Left colon (tissue), 2 donors: ENCODE measurements at places on chromosomes 2 and 18. TPM values are rescaled to one million over a fixed set of nuclear protein-coding genes. Genes with fewer than 3 reads are reported as not detected.

- no peak for DNase-seq
Measured at GRCh38 chr2:184206045-184206444, 392.3 kb upstream of the ZNF804A start.

DNA sequence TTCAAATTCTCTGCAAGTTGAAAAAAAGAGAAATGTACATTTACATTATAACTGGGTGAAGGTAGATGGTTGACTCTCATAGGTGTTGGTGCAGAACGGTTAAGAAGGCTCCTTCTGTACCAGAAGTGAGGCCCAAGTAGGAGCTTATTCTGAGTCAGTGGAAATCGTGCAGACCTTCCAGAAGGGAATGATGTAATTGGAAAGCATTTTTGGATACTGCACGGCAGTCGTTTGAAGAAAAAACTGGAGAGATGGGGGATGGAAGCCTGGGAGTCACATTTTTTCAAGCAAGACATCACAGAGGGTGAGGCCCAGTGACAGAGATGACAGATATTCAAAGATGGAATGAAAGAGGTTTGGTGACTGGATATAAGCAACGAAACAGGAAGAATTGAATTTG, 39.4 kb downstream of the HRH4 start:
- DNase-seq, result no peak

GRCh38 chr2:62293490-62294271, 97.8 kb downstream of the B3GNT2 start:
- peak; percentile 94 for DNase-seq

DNA sequence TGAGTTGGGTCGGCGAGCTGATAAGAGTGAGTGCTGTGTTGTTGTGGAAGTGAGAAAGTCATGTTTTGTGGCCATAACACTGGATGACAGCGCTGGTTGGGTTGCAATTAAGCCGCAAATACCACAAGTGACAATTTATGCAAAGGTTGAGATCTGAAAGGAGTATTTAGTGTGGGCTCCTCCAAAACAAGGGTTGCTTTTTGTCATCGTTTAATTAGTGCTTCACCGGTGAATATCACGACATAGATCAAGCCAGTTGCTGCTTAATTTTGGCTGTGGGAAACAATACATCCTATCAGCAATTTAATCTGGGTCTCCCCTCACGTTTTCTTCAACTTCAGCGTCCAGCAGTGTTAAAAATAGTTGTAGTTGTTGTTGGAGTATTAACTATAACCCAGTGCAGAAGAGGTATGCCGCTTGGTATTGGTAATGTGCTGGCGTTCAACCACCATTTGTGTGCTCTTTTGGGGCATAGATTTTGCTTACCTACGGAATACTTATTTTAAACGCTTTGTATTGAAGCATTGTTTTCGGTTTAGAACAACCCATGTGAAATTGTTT, 662 bp downstream of the ACVR2A start:
- no peak for DNase-seq

DNA sequence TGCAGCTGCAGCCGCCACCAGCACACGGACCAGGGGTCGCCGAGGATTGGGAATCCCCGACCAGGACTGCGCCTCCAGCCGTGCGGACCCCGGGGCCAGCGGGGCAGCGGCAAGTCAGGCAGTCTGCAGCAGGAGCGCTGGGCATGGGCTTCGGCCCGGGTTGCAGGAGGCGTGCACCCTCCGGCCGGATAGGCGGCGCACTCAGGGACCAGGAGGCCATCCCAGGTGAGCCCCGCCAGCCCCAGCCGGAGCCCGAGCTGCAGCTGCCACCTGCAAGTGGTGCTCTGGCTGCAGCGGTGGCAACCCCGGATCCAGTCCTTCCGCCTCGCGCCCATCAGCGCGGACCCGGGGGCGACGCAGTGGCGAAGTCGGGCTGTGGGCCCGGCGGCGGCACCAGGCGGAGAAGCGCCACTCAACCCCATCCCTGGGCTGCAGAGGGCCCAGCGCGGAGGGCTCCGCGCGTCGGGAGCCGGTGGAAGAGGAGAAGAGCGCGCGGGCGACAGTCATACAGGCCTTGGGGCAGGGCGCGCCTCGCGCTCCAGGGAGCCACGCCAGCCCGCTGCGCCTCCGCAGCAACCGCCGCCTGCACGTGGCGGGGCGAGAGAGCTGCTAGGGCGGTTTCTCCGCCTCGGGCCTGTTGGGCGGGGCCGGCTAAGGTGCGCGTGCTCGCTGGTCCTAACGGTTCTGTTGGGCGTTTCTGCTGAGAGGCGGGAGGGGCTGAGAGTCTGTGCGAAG, 73.8 kb downstream of the RPIA start:
- peak; percentile 68 for DNase-seq

- no peak for DNase-seq
Measured at GRCh38 chr2:38215993-38216392, 140.0 kb upstream of the CYP1B1 start.

- no peak for DNase-seq
Measured at GRCh38 chr2:9255416-9255815, 48.8 kb downstream of the ASAP2 start.

DNA sequence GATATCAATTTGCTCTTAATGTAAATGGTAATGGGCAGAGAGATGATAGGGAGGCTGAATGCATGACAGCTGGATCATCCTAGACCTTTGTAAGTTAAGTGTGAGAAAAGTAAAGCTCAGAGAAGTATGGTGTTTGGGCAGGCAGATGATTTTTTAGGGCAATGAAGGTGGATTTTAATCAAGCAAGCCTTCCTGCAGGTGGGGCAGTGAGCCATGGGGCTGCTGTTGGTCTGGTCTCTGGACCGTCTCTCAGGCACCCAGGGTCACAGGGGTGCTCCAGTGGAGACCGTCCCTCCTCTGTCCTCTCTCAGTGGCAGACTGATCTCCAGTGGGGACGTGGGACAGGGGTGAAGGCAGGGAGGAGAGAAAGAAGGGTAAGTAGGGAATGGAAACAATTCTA, 69.8 kb upstream of the STK17B start:
- peak; percentile 23 for DNase-seq

DNA sequence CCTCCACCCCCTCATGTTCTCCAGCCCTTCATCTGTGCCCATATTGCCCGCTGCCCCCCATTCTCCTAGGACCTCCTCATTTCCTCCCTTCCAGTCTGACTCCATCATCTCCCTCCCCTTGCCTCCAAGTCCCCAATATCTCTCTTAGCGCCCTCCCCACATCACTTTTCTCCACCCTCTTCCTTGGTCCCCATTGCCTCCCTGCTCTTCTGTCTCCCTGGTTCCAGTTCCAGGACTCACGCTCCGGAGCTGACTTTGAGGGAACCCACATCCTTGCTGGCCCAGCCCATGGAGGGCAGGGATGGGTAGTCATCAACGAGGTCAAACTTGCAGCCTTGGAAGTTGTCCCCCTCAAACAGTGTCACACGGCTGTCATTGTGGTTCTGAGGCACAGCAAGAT, 2.6 kb downstream of the CRYBA2 start:
- DNase-seq, result no peak

- DNase-seq, result no peak
Measured at GRCh38 chr2:197613509-197613987, 61.8 kb downstream of the RFTN2 start.

GRCh38 chr2:131659168-131659572, 131.5 kb downstream of the CCDC74A start:
- no peak for DNase-seq

DNA sequence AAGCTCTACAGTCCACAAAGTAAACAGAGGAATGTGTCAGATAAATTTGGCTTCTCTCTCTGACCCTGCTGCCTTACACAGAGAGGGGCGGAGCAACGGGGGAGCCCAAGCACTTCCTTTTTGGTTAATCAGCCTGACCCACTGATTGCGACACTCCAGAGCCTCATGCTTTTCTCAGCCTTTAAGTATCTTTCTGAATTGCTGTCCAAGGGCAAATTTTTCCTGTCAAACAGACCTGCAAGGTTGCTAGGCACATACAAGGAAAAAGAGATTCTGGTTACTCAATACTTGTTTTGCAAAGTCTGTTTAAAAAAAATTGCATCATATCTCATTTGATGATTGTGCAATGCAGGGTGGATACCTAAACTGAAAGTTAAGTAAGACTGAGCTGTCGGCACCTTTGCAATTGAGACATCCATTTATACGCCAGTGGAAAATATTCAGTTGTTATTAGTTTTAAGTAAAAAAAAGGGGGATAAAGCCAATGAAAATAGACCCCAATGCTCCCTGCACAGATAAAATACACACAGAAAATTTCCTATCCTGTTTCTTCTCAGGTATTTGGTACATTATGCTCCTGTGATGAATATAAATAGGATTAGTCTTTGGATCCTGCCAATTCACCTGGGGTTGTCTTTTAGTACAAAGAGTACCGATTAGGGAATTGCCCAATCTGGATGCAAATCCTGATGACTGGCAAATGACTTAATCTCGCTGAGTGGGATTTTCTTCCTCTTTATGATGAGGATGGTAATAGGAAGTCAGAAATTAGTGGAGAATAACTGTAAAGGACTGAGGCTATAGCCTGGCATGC, 260.2 kb upstream of the TRIB2 start:
- DNase-seq, result peak; percentile 70

DNA sequence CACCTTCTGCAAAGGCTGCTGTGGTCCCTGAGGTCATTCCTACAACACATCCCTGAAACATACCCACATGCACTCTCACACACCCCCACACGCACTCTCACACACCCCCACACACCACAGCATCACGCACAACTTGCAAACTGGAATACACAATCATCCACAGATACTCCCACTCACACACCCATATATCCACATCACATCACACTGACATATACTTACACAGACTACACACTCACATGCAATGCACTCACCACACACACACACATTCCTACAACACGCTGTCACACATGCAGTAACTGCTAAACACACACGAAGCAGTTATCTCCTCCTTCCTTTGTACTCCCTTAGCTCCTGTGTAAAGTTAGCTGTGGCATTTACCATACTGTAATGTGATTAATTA, 57.1 kb upstream of the PKDCC start:
- DNase-seq, result no peak

DNA sequence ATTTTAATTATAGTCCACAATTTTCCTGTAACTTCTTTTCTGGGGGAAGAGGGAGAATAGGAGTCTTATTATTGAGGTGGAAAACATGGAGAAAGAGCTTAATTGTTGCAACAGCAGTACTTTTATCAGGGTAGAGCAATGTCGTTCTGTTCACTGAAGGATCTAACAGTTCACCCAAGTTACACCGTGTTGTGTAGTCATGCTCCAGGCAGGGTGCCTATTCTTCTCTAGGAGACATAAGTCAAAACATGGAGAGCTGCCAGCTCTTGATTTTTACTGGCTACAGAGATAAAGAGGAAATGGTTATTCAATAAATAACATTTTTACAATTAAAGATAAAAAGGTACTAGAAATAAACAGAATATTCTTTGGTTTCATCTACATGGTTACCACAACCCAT, 594.3 kb upstream of the NETO1 start:
- DNase-seq, result no peak

DNA sequence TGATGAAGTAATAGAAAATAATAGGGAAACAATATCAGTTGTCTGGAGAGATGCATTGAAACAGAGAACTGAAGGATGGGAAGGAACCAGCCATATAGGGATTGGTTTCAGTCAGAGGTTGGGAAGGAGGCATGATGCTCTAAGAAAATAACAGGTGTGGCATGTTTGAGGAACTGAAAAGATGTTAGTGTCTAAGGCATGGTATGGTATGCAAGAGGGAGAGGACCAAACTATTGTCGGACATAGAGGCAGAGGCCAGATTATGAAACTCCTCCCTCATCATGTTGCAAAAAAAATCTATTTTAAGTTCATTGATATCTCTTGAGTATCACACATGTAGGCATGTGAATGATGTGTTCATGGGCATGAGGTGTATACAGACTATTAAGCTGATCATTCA, 48.9 kb upstream of the EMILIN2 start:
- DNase-seq, result no peak

DNA sequence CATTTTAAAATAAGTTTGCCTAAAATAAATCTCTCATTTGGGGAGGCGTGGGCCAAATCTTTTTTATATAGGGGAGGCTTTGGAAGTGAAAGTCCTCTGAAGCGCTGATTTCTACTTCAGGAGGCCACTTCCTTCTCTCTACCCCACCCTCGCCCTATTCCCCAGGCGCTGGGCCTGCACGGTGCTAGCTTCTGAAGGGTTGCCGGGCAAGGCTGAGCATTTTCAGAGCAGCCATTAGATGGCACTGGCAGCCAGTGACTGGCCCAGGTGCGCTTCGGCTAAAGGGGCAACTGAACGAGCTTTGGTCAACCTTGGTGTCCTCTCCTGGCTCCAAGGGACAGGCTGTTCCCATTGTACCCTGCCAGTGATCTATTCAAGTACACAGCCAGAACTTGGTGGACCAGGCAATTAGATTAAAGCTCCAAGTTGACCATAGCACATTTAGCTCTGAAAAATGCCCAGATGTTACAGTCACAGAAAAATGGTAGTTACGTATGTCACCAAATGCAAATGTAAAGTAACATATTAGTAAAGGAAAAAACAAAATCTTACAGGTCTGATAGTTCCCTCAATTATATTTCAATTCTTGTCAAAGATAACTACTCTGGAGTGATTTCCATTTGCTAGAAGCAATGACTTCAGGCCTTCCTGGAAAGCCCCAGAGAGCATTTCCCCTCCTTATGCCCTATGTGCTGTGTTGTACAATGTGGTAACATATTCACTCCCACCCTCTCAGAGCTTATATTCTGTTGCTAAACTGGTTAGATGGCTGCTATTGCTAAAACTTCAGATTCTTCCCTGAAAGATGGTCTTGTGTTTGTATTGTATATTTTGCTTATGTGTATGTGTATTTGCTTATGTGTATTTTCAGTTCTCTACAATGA, 2.1 kb downstream of the POMC start:
- peak; percentile 69 for DNase-seq

GRCh38 chr18:40708726-40709125, 1246.3 kb upstream of the PIK3C3 start:
- no peak for DNase-seq

GRCh38 chr2:217944923-217945322, 57.9 kb downstream of the TNS1 start:
- DNase-seq, result peak; percentile 19

MAL gene
- total RNA-seq, result 1.6 TPM

DNAH7 gene
- total RNA-seq, result 2.6 TPM

SLC23A3 gene
- 5.1 TPM for total RNA-seq

ASB3 gene
- total RNA-seq, result 11.1 TPM

CIB4 gene
- not detected for total RNA-seq

HTR2B gene
- 0.12 TPM for total RNA-seq

IL36G gene
- total RNA-seq, result 0.31 TPM

SPEG gene
- 2.9 TPM for total RNA-seq

RAB6D gene
- 4.0 TPM for total RNA-seq

SLC4A5 gene
- 1.4 TPM for total RNA-seq

FOXD4L1 gene
- total RNA-seq, result 0.27 TPM

HAAO gene
- total RNA-seq, result 18.9 TPM

FBXO41 gene
- 2.1 TPM for total RNA-seq

HAT1 gene
- total RNA-seq, result 26.1 TPM
